Neural progenitor cell (in vitro differentiated cells): ENCODE measurements at places on chromosomes 5 and 9. TPM values are rescaled to one million over a fixed set of nuclear protein-coding genes. Genes with fewer than 3 reads are reported as not detected.
A peak's percentile ranks its signal among the peaks of the same experiment; 100 is the strongest.

INSL4 gene
- not detected in 2 replicates for total RNA-seq

RFESD gene
- 3.6 and 4.4 TPM in 2 replicates for total RNA-seq

DNA sequence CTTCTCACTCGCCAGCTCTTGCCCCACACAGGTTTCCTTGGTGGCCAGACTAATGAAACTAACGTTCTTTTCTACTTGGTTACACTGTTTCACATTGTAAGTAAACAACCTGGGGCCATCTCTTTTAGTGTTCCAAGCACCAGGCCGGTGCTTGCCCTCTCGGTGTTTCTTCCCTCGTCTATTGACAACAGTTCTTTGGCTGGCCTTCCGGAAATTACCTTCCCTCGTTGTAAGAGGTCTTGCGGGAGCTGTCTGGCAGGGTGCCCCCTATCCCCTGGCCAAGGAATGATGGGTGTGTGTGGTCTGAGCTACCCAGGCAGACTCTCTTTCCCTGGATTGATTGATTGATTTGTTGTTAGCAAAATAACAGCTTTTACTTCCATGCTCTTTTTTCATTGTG lies 918 bp upstream of the MYMK start:
- DNase-seq: no peak

- peak; percentile 69 for DNase-seq
These were observed 16.9 kb downstream of the DNAJC18 start for GRCh38 chr5:139422307-139422893.

GRCh38 chr9:14288433-14288832 lies 25.5 kb downstream of the NFIB start:
- no peak for DNase-seq

DNA sequence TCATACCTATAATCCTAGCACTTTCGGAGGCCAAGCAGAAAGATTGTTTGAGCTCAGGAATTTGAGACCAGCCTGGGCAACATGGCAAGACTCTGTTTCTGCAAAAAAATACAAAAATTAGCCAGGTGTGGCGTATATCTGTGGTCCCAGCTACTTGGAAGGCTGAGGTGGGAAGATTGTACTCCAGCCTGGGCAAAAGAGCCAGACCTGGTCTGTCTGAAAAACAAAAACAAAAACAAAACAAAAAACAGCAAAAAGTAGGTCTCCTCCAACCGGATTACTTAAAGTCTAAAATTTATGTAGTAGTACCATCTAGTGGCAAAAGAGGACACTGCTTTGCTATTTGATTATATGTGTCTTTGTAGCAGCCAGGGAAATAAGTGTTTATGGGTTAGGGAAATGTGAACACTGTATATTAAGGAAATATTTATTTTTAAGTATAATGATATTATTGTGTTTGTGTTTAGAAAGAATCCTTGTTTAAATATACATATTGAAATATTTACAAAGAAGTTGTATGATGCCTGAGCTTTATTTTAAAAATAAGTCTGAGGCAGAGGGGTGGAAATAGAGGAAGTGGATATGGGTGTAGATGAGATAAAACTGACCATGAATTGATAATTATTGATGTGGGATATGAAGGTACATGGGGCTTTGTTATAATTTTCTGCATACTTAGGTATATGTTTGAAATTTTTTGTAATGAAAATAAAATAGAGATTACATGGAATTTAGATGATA lies 20.0 kb downstream of the APC start:
- DNase-seq: peak; percentile 69

GRCh38 chr5:31173614-31174013 lies 19.9 kb upstream of the CDH6 start:
- peak; percentile 26 for DNase-seq
